ENCODE measurements at places on chromosomes 7 and 10. TPM values are rescaled to one million over a fixed set of nuclear protein-coding genes. Genes with fewer than 3 reads are reported as not detected.

The AKR1D1 gene
- not detected for total RNA-seq

The C10orf105 gene
- total RNA-seq = not detected

The UFSP1 gene
- total RNA-seq = 8.4 TPM

The NUTM2E gene
- not detected for total RNA-seq

The LFNG gene
- total RNA-seq = 51.7 TPM

The PPP1R17 gene
- not detected for total RNA-seq

The PNLIPRP1 gene
- total RNA-seq = not detected

The CAMK2B gene
- 5.7 TPM for total RNA-seq

The ANXA8 gene
- total RNA-seq = 13.9 TPM

The DNAH11 gene
- 1.6 TPM for total RNA-seq

The GET4 gene
- total RNA-seq = 91.9 TPM

The CHCHD2 gene
- total RNA-seq = 356 TPM

The TRIM50 gene
- total RNA-seq = not detected

The UNC5B gene
- 58.4 TPM for total RNA-seq

The PLXNA4 gene
- total RNA-seq = 0.41 TPM

The TRIP6 gene
- 65.9 TPM for total RNA-seq

The PTPRZ1 gene
- 4.4 TPM for total RNA-seq

The PMPCB gene
- total RNA-seq = 42.4 TPM

The IFRD1 gene
- total RNA-seq = 57.5 TPM

The SPOCK2 gene
- total RNA-seq = 163 TPM

The MMRN2 gene
- total RNA-seq = 24.6 TPM

The GARIN1A gene
- 0.18 TPM for total RNA-seq

The CRHR2 gene
- total RNA-seq = not detected

The ETV1 gene
- 6.1 TPM for total RNA-seq

The UCN3 gene
- total RNA-seq = not detected

The SSC4D gene
- not detected for total RNA-seq

The EGFR gene
- 112 TPM for total RNA-seq

The CALML5 gene
- total RNA-seq = 10.5 TPM

The ADRB1 gene
- 15.4 TPM for total RNA-seq

The CTNNA3 gene
- 7.2 TPM for total RNA-seq

The KNDC1 gene
- 10.8 TPM for total RNA-seq

The DRGX gene
- not detected for total RNA-seq

The LLCFC1 gene
- total RNA-seq = 6.4 TPM

The TMEM130 gene
- total RNA-seq = 0.36 TPM

The TWIST1 gene
- 6.4 TPM for total RNA-seq

The PALS2 gene
- total RNA-seq = 20.4 TPM

The MBL2 gene
- not detected for total RNA-seq

The VGF gene
- total RNA-seq = 0.68 TPM

The CXCL12 gene
- total RNA-seq = 19.6 TPM

The ARHGEF5 gene
- total RNA-seq = 22.7 TPM

The KLF14 gene
- 0.57 TPM for total RNA-seq

The RET gene
- 8.7 TPM for total RNA-seq

The FRMD4A gene
- total RNA-seq = 53.2 TPM

The PLAC9 gene
- 8.9 TPM for total RNA-seq

The CTAGE4 gene
- 2.0 TPM for total RNA-seq

The CALY gene
- not detected for total RNA-seq

The IL6 gene
- not detected for total RNA-seq

The CELF2 gene
- total RNA-seq = 43.2 TPM

The GIMAP1 gene
- 4.2 TPM for total RNA-seq

The MACROH2A2 gene
- 23.1 TPM for total RNA-seq

The TEX47 gene
- not detected for total RNA-seq

The MKI67 gene
- 2.9 TPM for total RNA-seq

The SLC26A3 gene
- 3.3 TPM for total RNA-seq

The PDE6C gene
- not detected for total RNA-seq
